ENCODE measurements at places on chromosomes 3 and 15.

DNA sequence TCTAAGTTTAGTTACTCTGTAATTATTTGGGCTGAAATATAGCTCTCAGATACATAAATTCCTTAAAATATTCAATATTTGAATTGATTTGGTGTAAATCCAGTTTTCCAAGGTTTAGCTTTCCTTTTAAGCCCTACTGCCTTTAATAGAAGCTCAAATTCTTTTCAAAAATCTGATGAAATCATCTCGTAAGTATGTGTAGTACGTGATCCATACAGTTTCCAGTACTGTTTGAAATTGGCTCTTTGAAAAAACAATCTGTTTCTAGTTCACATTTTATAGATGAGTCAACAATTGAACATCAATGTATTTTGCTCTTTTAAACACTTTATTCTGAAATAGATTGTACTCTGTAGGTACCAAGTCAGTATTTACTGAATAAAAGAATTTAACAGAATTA lies 84.2 kb downstream of the LRRC49 start:
- no peak for DNase-seq

DNA sequence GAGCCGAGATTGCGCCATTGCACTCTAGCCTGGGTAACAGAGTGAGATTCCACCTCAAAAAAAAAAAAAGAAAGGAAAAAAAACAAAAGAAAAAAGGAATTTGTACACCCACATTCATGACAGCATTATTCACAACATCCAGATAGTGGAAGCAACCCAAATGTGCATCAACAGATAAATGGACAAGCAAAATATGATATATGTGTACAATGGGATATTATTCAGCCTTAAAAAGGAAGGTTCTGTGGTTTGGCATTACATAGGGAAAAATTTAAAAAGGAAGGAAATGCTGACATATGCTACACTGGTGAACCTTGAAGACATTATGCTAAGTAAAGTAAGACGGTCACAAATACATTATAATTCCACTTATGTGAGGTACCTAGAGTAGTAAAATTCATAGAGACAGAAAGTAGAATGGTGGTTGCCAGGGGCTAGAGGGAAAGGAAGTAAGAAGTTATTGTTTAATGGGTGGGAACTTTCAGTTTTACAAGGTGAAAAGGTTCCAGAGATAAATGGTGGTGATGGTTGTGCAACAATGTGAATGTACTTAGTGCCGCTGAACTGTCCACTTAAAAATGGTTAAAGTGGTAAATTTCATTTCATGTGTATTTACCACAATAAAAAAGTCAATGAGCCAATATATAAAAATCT lies 118.5 kb downstream of the MYLK start:
- DNase-seq: no peak

DNA sequence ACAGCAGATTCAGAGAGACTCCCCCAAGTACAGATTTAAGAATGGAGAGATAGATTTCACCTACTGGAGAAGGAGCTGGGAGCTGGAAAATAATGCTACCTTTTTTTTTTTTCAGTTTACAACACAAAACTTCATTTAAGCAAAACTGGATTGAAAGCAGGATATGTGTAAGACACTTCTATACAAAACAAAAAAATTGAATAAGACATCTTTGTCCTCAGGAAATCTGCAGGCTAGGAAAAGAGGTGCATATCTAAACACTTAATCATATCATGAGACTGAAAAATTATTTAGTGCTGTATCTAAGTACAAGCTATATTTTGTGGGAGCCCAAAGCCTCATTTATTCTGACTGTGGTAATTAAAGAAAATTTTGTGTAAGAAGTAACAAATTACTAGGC lies 516.1 kb downstream of the ZIC1 start:
- DNase-seq: no peak

DNA sequence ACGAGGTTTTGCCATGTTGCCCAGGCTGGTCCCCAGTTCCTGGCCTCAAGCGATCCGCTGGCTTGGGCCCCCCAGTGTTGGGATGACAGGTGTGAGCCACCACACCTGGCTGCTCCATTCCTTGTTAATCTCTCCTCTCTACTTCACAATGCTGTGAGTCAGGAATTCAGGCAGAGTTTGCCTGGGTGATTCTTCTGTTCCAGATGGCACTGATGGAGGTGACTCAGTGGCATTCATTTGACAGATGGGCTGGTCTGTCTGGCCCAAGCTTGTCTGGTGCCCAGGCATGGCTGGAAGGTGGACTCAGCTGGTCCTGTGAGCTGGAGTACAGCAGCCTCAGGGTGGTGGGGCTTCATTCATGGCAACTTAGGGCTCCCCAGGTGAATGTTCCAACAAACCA lies 43.2 kb downstream of the SLC6A20 start:
- DNase-seq: no peak

GRCh38 chr3:35936571-35936970 lies 297.2 kb downstream of the ARPP21 start:
- DNase-seq: no peak

GRCh38 chr15:37888356-37888755 lies 46.1 kb upstream of the TMCO5A start:
- DNase-seq: no peak

DNA sequence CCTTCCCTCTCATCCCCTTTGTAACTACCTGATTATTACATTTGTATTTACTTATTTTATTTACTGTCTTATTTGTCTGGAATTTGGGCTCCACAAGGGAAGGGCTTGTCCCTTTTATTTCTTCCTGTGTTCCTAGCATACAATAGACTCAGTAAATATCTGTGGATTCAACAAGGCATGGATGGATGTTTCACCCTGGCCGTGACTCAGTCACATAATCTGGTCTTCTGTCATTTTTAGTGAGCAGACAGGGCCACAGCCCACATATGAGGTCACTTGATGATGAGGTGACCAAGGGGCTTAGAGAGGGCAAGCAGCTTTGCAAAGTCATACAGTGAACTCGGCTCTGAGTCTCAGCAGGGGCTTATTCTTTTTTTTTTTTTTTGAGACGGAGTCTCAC lies 7.8 kb upstream of the DAG1 start:
- DNase-seq: no peak

- DNase-seq: no peak
Measured at GRCh38 chr3:107992976-107993684, 97.7 kb downstream of the CD47 start.

All from stimulated activated CD8-positive, alpha-beta memory T cell treated with anti-CD3 and anti-CD28 coated beads, Interleukin-2, amount 100 ng/mL, for 1 hour (primary cell).